Activated CD4-positive, alpha-beta memory T cell treated with anti-CD3 and anti-CD28 coated beads for 36 hours (primary cell): ENCODE measurements at places on chromosomes 1 and 21.
A peak's percentile ranks its signal among the peaks of the same experiment; 100 is the strongest.

- DNase-seq = no peak
Measured at GRCh38 chr1:115105831-115106230, 16.5 kb upstream of the TSPAN2 start.

- DNase-seq = no peak
Measured at GRCh38 chr1:36951292-36951750, 83.0 kb downstream of the GRIK3 start.

- peak; percentile 84 for DNase-seq
Measured at GRCh38 chr21:32772281-32773047, 909 bp upstream of the PAXBP1 start.

DNA sequence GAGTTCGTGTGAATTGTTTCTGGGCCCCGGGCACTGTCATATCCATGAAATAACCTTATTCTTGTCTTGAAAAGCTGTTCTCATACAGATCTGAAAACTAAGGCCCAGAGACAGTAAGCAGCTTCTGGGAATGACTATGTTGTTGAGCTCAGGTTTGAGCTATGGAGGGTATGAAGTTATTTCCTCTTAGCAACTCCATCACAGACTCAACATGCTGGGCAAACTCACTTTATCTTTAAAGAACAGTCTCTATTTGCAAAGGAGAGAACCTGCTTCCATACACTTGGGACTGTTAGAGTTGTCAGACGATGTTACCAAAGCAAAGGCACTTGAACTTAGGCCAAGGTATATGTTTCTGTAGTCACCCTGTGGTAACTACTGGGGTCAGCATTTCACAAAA, 90.0 kb downstream of the GPR88 start:
- no peak for DNase-seq

- DNase-seq = no peak
Measured at GRCh38 chr21:36232641-36233040, 76.0 kb downstream of the DOP1B start.

DNA sequence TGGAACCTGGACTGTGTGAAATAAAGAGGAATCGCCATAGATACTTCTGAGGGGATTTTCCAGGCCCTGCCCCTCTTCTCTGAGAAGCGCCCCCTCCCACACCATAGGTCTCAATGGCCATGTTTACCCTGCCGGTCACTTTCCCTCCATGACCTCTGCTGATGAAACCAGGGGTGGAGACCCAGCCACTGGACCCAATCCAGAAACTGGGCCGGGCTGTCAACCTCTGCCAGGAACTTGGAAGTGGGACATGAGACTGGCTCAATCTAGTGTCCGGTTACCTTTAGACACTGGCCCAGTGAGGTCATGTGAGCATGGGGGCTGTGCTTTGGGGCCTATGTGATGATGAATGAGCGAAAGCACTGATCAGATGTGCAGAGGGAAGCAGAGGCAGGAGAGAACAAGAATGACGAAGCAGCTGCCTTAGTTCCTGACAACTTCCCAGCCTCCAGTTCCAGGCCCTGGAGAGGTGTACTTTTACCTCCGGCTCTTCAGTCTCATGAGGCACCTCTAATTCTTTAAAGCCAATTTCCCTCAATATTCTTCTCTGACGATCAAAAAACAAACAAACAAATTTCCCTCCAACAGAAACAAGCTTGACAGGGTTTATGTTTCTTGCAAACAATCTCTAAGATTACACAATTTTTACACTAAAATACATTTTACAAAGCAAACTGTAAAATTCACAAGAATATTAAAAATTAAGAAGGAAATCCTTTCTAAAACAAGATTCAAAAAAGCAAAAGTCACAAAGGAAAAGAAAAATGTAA, 4.9 kb downstream of the ASAP3 start:
- no peak for DNase-seq

DNA sequence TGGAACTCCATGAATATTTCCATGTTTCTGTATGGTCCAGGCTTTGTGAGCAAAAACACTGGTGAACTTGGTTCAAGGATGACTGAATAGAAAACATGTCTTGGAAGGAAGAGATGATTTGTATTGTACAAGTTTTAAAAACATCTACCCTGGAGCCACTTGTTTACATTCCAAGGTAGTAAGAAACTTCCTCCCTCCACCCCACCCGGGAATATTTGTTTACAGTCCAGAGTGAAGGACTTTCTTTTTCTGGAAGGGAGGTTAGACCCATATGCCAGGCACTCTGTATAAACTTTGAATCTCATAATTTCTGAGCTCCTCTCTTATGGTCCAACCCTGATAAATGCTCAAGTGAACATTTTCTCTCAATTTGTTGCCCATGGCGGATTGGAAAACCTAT, 323.3 kb upstream of the LYPLAL1 start:
- no peak for DNase-seq

DNA sequence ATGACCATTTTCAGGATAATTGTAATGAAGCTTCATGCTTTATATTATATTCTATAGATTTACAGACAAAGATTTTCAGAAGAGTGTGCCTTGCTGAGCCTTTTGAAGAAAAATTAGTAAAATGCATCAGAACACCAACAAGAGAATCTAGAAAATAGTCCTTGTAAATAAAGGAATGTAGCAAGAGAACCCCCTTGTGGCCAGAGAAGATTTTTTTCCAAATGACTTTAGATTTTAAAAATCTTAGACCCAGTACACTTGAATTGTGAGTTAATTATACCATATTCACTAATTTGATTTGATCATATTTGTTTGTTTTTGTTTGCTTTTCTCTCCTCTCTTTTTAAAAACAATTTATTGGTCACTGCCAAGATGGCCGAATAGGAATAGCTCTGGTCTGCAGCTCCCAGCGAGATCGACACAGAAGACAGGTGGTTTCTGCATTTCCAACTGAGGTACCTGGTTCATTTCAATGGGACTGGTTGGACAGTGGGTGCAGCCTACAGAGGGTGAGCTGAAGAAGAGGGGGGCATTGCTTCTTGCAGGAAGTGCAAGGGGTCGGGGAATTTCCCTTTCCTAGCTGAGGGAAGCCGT, 12.8 kb upstream of the IFI44L start:
- no peak for DNase-seq
